Osteocyte (in vitro differentiated cells): ENCODE measurements at places on chromosomes 16 and 17. TPM values are rescaled to one million over a fixed set of nuclear protein-coding genes. Genes with fewer than 3 reads are reported as not detected.

GRCh38 chr16:62406387-62406786 is 370.1 kb upstream of the CDH8 start:
- no peaks in the 10 kb centered on the region for H3K36me3 ChIP-seq
- no peaks in the 10 kb centered on the region for H3K27me3 ChIP-seq
- H3K27ac ChIP-seq = no peak overlapping the region
- no peak for DNase-seq
- no peak overlapping the region for H3K4me3 ChIP-seq

DNA sequence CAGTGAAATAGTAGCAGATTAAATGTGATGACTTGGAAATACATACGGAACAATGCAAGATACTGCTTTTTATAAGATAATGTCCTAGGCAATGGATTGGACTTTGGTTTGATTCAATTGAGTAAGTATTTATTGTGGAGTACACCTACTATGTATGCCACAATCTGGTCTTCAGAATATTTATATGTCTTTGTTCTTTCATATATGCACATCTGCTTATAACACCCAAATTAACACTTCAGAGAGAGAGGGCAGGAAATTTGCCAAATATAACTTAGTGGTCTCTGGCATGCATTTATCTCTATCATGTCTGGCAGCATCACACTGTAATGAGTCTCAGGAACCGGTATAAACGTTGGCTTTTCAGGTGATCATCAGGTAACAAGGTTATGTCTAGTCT is 16.9 kb downstream of the RPGRIP1L start:
- H3K27ac ChIP-seq = no peak overlapping the region
- H3K4me1 ChIP-seq = no peaks in the 10 kb centered on the region
- DNase-seq = no peak
- H3K36me3 ChIP-seq = peaks cover 32% of the 10 kb centered on the region
- no peak overlapping the region for H3K4me3 ChIP-seq

- H3K4me3 ChIP-seq = no peak overlapping the region
- no peak overlapping the region for H3K27ac ChIP-seq
- H3K36me3 ChIP-seq = peaks cover 7% of the 10 kb centered on the region
- peaks cover 4% of the 10 kb centered on the region for H3K4me1 ChIP-seq
- no peaks in the 10 kb centered on the region for H3K27me3 ChIP-seq
Measured at GRCh38 chr16:10922328-10923145, 19.7 kb downstream of the DEXI start.

- DNase-seq = no peak
- peaks cover 47% of the 10 kb centered on the region for H3K27me3 ChIP-seq
- H3K36me3 ChIP-seq = no peaks in the 10 kb centered on the region
- H3K27ac ChIP-seq = no peak overlapping the region
Measured at GRCh38 chr17:39625198-39625785, 1.5 kb upstream of the PPP1R1B start.

DNA sequence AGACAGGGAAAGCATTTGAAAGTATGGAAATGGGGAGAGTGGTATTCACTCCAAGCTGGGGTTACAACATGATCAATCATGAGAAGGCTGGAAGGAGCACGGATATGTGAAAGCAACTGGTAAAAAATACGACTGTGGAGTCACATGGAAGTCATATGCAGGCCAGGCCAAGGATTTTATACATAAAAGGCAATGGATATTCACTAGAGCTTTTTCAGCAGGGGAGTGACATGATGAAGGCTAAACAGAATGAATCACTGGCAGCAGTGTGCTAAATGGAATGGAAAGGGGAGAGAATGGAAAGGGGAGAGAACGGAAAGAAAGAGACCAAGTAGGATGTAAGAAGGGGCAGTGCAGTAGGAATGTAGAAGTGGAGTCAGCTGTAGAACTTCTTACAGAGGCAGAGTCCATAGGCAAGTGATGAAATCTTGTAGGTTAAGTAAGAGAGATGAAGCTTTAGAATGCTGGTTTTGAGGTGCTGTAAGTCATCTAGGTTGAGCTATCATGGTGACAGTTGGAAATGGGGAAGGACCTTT is 13.0 kb upstream of the NETO2 start:
- peaks cover 30% of the 10 kb centered on the region for H3K36me3 ChIP-seq
- no peak for DNase-seq
- no peak overlapping the region for H3K27ac ChIP-seq
- no peaks in the 10 kb centered on the region for H3K27me3 ChIP-seq
- no peaks in the 10 kb centered on the region for H3K4me1 ChIP-seq

GRCh38 chr17:57493171-57493570 is 236.8 kb downstream of the MSI2 start:
- peaks cover 2% of the 10 kb centered on the region for H3K36me3 ChIP-seq
- H3K4me3 ChIP-seq = no peak overlapping the region
- peaks cover 7% of the 10 kb centered on the region for H3K4me1 ChIP-seq
- H3K27me3 ChIP-seq = no peaks in the 10 kb centered on the region

- H3K4me1 ChIP-seq = peaks cover 7% of the 10 kb centered on the region
- H3K36me3 ChIP-seq = no peaks in the 10 kb centered on the region
- no peak overlapping the region for H3K27ac ChIP-seq
- no peak overlapping the region for H3K4me3 ChIP-seq
Measured at GRCh38 chr16:83021045-83021444, 394.3 kb downstream of the CDH13 start.

The PRR11 gene
- 11.1 TPM in 2 replicates for total RNA-seq

The MED13 gene
- total RNA-seq = 69.7 and 78.7 TPM in 2 replicates

The MYH8 gene
- total RNA-seq = not detected in 2 replicates

The SLC13A2 gene
- not detected in 2 replicates for total RNA-seq
